ENCODE measurements at places on chromosomes 5 and 9. TPM values are rescaled to one million over a fixed set of nuclear protein-coding genes. Genes with fewer than 3 reads are reported as not detected.

GRCh38 chr5:37184748-37185364, 64.3 kb downstream of the CPLANE1 start:
- DNase-seq, result no peak

- DNase-seq, result no peak
Observed at GRCh38 chr9:77421506-77422265, 226.4 kb downstream of the GNA14 start.

- no peak for DNase-seq
Observed at GRCh38 chr9:136745389-136746154, 2.8 kb downstream of the LCN6 start.

SHC3 gene
- total RNA-seq, result 17.7 TPM
